ENCODE measurements at places on chromosomes 1 and 21.

DNA sequence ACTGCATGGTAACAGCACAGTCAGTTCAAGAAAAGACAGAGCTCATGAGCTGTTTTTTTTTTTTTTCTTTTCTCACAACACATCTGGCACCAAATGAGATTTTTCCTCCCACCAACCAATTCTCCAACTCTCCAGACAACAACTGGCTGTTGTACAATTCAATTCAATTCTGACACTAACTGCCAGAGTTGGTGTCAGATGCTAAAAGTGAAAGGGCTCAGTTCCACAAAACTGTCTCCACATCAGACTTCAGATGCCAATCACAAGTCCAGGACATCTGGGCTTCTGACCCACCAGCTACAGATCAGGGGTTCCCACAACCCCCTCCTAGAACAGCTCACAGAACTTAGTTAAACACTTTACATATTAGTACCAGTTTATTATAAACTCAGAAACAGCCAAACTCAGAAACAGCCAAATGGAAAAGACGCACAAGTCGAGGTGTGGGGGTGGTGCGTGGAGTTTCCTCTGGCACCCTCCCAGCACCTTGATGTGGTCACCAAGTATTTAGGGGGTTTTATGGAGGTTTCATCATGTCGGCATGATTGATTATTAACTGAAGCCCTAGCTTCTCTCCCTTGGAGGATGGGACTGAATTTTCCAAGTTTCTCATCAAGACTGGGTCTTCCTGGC, 39.2 kb upstream of the LRRC8D start:
- DNase-seq, result no peak

- no peak for DNase-seq
Measured at GRCh38 chr1:234371414-234371813, 1.8 kb upstream of the COA6 start.

- DNase-seq, result no peak
Measured at GRCh38 chr1:8870103-8870502, 8.4 kb downstream of the ENO1 start.

DNA sequence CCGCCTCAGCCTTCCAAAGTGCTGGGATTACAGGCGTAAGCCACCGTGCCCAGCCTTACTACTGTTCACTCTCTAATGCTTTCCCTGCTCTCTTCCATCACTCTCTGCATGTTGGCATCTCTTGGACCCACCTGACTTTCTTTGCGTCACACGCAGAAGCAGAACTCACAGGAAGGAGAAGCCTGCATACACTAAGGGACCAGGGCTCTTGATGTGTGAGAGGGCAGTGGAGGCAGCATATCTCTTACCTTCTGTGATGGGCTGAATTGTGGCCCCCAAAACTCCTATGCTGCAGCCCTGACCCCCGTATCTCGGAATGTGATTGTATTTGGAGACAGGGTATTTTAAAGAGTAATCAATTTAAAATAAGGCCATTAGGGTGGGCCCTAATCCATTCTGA, 26.7 kb upstream of the SLAMF9 start:
- no peak for DNase-seq

DNA sequence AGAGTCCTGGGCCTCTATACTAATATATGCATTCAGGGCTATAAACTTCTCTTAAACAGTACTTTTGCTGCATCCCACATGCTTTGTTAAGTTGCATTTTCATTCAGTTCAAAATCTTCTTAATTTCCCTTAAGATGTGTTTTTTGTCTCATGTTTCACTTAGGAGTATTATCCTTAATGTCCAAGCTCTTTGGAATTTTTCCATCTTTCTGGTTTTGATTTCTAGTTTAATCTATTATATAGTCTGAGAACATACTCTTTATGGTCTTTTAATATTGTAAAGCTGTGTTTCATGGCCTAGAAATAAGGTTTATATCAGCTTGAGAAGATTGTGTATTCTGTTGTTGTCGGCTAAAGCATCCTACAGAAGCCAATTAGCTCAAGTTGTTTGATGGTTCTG, 1041.8 kb downstream of the PLA2G4A start:
- no peak for DNase-seq

DNA sequence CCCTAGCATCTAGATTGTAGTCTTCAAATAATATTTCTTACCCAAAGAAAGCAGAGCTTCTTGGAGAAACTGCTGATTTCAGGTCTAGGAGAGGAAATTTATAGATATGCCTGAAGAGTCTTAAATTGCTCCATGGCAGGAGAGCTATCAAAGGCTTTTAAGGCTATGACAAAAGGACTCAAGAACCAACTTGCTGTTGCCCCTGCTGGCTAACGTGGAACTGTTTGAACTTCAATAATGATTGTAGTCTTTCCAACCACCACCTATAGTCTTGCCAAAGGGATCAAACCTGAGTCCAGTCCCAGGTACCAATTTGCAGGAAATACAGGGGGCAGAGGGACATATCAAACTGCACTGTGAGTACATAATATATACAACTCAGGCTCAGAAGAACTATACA, 336.2 kb upstream of the ESRRG start:
- no peak for DNase-seq

DNA sequence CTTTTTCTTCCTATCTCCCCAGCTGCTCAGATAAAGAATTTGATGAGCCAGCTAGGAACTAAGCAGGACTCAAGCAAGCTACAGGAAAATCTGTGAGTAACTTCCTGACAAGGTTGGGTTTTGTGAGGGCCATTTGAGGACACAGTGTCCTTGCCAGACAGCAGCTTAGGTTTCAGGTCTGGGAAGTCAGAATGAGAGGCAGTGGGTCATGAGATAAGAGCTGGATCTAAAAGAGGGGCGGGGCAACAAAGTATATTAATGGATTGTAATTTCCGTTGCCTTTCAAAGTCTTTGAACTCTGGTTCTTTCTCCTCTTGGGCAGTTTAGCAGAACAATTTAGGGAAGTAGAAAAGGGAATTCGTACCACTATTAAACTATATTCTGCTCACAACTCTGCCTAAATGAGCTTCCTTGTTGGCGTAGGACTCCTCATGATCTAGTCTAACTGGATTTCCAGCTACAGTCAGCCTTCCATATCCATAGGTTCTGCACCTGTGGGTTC, 16.6 kb downstream of the STX12 start:
- DNase-seq, result no peak

GRCh38 chr1:183607322-183607980, 17.2 kb upstream of the NCF2 start:
- DNase-seq, result no peak

DNA sequence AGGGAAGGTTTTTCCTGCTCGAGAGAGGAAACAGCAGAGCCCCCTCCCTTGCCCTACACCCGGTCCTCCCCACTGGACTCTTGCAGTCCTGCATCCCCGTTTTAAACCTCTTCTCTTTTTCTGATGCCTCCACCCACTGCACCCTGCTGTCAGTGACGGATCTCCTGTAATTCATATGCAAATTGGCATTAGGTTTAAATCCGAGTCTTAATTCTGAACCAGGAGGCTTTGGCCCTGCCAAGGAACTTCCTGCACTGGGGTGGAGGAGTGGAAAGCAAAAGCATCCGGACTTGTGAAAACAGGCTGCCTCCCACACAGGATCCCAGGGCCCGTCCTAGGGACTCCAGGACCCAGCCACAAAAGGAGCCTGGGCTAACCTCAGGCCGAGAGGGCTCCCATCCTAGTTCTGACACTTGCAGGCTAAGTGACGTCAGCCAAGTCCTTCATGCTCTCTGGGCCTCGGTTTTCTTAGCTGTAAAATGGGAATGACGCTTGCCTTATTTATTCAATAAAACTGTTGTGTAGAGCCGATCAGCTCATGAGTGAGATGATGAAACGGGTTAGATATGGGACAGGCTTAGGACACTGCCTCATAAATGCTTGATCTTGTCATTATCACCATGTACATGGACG, 613.3 kb downstream of the AJAP1 start:
- DNase-seq, result no peak

- no peak for DNase-seq
Measured at GRCh38 chr1:226722240-226722900, 16.7 kb downstream of the ITPKB start.
